Activated T-helper 1 cell treated with anti-CD3 and anti-CD28 coated beads, Interleukin-2, amount 50 U/mL, for 16 hours (primary cell): ENCODE measurements at places on chromosomes 12 and 14.

DNA sequence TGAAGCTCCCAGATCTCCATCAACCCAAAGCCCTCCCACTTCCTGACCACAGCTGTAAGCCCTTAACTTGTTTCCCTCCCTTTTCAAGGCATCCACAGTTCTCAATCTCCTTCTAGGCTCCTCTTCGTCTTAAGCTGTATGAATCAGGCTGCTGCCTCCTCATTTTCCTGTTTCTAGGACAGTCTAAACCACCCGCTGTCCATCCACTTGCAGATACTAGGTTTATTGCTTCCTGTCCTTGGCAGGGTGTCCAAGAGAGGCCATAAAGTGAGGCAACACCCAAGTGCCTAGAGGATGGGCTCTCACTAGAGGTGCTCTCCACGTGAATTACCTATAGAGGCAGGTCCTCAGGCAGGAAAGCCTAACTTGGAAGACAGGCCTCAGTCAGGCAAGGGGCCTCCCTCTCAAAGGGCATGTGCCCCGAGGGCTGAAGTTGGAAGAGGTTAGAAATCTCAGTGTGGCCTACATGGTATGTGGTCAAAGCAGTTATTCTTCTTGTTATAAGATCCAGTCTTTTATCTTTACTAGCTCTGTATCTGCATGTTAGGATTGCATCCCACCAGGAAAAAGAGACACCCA is 8.8 kb upstream of the TMEM106C start:
- no peak for DNase-seq

- DNase-seq = no peak
These were observed 45.8 kb downstream of the HSD17B6 start for GRCh38 chr12:56808954-56809353.

DNA sequence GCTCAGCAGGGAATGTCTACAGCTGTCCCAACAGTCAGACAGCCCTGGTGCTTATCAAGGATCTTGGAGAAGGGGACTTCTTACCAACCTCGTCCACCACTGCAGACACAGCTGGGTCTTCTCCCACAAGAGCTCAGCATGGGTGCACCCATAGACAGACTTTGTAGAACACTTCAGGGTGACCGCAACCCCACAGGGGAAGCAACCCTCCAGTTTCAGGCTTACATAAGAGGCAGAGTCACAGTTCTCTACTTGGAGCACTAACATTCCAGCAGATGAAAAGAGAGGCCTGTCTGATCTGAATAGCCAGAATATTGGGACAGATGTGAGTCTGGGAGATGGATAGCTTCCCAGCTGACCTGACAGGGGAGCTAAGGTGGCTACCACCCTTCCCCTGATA is 3.5 kb upstream of the CLEC1A start:
- DNase-seq = no peak

- DNase-seq = no peak
These were observed 3.7 kb downstream of the TDG start for GRCh38 chr12:103969391-103969790.

- no peak for DNase-seq
These were observed 490.7 kb downstream of the EGLN3 start for GRCh38 chr14:33460164-33460563.

GRCh38 chr14:50045039-50045711 is 71.2 kb downstream of the VCPKMT start:
- DNase-seq = peak; percentile 53

GRCh38 chr12:110351119-110351518 is 52.4 kb downstream of the ANAPC7 start:
- no peak for DNase-seq

DNA sequence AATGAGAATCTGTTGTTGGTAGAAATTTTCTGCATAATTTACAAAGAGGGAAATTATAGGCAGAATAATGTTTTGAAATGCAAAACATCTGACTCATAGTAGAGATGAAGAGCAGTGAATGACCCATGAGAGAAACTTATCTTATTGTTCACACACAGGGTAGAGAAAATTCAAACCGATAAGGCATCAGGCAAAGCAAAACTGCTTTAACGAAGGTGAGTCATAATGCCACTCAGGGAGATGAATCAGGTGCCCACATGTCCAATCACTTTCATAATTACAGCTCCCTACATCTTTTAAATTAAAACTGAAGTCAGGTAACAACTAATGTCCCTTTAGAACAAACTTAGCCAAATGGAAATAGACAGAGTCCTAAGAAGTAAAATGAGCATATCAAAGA is 265.6 kb upstream of the GARIN6 start:
- no peak for DNase-seq

DNA sequence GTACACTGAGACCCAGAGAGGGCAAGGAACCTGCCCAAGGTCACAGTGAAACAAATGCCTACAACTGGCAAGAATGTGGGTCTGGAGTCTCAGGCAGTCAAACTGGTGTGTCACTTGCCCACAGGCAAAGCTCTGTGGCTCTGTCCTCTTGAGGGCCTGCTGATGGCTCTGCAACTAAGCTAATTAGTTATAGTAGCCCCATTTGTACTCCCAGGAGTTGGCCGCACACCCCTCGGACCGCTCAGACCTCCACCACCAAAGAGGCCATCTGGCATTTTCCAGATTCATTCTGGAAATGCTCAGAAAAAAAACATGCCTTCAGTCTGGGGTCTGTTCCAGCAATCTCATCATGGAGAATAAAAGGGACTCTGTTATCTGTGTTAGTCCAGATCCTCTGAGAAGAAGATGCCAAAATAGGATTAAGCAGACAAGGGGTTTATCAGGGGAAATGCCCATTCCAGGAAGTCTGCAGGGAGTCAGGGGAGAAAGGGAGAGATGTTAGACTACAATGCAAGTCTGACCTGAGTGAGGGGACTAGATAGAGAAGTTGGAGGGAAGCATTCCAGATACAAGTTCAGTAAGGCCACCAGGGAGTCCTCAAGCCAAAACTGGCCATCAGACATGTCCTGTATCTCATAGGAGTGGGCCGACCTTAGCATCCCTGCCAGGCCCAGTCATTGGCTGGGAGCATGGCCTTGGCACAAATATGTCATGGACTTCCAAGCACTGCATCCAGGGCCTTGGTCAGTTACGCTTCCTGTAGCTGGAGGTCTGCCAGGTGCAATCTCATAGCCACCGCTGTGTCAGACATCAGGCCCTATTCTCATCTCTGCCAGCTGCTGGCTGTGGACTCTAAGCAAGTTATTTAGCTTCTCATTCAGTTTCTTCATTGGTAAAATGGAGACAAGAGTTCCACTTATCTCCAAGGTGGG is 15.4 kb upstream of the OAS1 start:
- DNase-seq = no peak

DNA sequence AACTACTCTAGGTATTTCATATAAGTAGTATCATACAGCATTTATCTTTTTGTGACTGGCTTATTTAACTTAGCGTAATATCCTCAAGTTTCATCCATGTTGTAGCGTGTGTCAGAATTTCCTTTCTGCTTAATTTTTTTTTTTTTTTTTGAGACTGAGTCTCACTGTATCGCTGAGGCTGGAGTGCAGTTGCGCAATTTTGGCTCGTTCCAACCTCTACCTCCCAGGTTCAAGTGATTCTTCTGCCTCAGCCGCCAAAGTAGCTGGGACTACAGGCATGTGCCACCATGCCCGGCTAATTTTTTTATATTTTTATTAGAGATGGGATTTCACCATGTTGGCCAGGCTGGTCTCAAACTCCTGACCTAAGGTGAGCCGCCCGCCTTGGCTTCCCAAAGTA is 28.9 kb downstream of the PNMA1 start:
- DNase-seq = no peak

DNA sequence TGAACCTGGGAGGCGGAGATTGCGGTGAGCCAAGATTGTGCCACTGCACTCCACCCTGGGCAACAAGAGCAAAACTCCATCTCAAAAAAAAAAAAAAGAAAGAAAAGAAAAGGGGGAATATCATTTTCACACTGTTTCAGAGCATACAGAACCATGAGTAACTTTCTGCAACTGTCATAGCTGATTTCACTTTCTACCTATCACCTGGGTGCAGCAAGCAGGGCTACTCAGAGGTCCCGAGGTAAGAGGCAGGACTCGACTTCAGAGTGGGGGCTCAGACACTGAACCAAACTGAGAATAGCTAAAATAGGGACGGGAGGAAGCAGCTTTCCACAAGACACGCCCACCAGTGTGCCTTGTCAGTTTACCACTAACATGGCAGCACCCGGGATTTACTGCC is 29.8 kb downstream of the OR10P1 start:
- no peak for DNase-seq

- DNase-seq = no peak
These were observed 41.6 kb downstream of the EXOC5 start for GRCh38 chr14:57227083-57227482.
